NCI-H524 (cell line): ENCODE measurements at places on chromosomes 4 and X.

DNA sequence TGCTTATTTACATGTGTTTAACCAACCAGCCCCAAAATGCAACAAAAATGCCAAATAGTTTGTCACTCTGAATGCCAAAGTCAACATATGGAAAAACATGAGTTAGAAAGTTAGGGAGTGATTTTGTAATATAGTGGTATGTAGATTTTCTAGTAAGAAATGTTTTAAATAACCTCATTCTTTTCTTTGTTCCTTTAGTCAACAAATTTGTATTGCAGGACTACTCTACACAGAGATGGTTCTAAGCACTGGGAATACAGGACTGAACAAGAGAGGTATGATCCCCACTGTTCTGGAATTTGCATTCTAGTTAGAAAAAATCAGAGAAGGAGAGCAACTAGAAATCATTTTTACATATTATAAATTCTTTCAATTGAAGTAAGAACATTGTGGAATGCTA lies 218.8 kb upstream of the ANXA10 start:
- no peak for DNase-seq

GRCh38 chr4:13641084-13641483 lies 13.6 kb upstream of the BOD1L1 start:
- no peak for DNase-seq

DNA sequence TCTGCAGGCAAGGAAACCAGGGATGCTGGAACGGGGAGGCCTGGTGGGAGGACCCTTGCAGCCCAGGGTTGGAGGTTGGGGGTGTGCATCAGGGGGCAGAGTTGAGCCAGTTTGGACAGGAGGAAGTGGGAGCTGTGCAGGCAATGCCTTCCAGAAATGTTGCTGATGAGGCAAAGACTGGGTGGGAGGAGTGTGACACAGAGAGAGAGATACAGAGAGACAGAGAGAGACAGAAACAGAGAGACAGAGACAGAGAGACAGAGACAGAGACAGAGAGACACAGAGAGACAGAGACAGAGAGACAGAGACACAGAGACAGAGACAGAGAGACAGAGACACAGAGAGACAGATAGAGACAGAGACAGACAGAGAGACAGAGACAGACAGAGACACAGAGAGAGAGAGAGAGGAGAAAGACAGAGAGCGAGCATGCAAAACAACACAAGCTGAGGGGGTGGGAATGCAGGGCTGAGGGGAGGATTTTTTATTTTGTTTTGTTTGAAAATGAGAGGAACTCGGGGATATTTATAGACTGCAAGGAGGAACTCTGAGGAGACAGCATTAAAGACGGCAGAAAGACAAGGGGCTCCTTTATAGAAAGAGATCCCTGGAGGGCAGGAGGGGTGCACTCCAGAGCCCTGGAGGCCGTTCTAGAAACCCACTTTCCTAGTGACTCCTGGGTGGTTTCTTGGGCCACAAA lies 1.9 kb upstream of the HAUS3 start:
- DNase-seq: peak; percentile 53

GRCh38 chr4:134200811-134201215 lies 776 bp downstream of the PABPC4L start:
- DNase-seq: no peak

- DNase-seq: no peak
Observed at GRCh38 chr4:38166082-38166481, 205.9 kb downstream of the PTTG2 start.

DNA sequence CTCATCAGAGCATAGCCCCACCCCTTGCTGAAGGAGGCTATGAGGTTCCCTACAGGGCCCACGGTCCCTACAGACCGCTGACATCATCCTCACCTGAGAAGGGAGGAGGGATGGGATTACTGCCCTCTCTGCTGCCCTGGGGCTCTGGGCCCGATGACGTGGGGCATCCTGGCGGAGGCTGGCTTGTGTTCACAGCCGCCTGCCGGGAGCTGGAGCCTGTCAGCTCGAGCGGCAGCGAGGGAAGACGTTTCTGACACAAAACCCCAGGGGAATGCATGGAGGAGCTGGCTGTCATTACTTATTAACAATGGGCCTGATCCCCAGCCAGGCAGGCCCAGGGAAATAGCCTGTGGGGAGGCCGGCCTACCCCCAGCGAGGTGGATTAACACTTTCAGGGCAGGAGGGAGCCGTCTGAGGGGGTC lies 106.6 kb upstream of the ATP6AP2 start:
- DNase-seq: peak; percentile 70

DNA sequence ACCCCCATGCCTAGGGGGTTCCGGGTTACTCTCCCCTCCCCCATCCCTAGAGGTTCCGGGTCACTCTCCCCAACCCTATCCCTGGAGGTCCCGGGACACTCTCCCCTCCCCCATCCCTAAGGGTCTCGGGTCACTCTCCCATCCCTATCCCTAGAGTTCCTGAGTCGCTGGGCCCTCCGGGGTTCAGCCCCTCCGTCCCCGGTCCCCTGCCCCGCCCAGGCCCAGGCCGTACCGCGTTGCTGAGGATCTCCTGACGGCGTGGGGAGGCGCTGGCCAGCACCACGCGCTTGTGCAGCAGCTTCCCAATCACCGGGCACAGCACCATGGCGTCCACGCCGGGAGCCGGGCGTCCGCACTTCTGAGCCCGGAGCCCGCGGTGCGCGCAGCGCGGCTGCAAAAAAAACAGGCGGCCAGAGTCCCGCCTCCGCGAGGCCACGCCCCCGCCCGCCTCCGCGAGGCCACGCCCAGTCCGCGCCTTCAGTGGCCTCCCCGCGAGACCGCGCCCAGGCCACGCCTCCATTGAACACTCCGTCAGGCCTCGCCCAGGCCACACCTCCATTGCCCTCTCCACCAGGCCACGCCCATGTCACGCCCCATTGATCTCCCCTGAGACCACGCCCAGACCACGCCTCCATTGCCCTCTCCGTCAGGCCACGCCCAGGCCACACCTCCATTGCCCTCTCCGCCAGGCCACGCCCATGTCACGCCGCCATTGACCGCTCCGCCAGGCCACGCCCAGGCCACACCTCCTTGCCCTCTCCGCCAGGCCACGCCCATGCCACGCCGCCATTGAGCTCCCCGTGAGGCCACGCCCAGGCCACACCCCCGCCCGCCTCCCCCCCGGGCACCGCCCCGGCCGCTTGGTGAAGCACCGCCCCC lies at the start of gene ASMTL:
ASMTL (minus strand) TSS at position 394 of the 879 bp plus-strand sequence; CDS start at position 325, 69 bp downstream.
- DNase-seq: no peak

- DNase-seq: no peak
Observed at GRCh38 chr4:183544109-183544508, 39.3 kb downstream of the ING2 start.

DNA sequence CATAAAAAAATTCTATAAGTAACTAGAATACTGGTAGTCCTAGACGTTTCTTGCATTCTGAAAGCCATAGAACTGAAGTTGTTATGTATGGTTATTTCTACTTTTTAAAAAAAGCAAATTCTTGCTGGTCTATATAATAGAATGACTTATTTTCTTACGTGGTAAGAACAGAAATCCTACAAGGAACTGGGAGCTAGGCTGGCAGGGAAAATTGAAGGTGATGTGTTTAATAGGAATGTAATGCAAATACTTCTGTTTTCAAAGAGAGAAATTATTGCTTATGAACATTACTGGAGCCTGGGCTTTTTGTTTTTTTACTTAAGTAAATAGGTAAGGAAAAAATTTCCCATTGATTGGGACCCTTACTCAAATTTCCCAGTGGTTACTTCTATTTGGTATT lies 8.9 kb downstream of the CCNA2 start:
- DNase-seq: no peak

DNA sequence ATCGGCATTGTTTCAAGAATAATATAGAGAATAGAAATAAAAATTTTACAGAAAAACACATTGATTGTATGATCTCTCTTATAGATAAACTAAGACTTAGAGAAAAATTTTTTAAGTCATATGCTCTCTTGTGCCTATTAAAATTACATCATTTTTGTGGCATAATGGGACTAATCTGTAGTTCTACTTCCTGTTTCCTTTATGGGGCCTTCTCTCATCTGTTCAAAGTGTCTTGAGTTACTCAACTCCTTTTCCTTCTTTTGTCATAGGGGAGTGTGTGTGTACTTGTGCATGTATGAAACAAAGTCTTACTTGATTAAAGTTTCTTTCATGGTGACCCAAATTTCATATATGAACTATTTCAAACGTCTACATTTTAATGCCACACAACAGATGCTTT lies 1448.9 kb upstream of the TENM3 start:
- no peak for DNase-seq
